ENCODE measurements at places on chromosomes 7 and 10.
A peak's percentile ranks its signal among the peaks of the same experiment; 100 is the strongest.

DNA sequence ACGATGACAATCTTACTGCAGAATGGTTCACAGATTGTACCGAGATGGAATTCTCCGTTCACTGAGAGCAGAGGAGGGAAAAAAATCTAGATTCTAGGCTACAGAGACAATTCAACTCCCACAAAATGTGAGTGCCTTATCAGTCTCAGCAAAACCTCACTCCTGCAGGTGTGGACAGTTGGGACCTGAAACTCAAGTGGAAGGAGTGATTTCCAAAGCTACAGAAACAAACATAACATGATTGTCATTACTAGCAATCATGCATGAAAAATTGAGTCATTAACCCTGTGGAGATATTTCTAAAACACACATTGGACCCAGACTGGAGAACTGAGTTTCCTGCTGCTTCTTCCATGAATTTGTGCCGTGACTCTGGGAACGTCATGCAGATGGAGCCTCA, 70.3 kb downstream of the CALML3 start:
- DNase-seq = no peak

GRCh38 chr7:32262315-32262714, 192.1 kb upstream of the PDE1C start:
- no peak for DNase-seq

DNA sequence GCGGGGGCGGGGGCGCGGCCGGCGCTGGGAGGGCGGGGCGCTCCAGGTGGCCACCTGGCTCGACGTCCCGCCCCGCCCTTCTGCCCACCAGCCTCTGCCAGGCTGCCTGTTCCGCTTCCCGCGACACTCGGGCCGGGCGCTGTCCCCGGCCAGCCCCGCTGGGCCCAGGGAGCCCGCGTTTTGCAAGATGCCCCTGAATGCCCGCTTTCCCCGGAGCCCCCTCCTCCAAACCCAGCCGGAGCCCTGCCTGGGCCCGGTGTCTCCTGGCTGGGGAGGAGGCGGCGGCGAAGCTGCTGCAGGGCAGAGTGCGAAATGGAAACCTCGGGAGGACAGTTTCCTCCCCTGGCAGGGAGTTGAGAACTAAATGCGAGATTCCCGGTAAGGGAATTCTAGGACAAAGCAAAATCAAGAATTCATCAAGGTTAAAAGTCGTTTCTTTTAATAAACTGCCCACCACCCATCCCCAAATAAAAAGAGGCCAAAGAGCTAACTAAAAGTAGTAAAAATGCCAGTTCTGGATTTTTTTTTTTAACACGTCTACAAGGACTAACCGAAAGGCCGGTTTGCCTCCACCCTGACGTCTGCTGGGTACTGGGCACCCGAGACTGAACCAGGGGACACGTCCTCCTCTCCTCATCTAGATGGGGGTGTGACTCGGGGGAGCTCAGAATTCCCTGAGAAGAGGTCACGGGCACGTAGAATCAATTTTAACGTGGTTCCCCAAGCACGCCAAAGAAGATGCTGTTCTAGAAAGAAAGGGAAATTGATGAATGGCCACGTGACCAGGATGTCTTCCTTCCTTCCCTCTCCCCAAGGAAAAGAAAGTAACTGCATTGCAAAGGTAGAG, 200.4 kb upstream of the NFE2L3 start:
- DNase-seq = no peak

GRCh38 chr7:133376514-133376913, 123.6 kb downstream of the EXOC4 start:
- DNase-seq = no peak

- no peak for DNase-seq
Observed at GRCh38 chr10:133536198-133536597, 9.0 kb downstream of the CYP2E1 start.

- no peak for DNase-seq
Observed at GRCh38 chr7:27763983-27764508, 24.1 kb downstream of the TAX1BP1 start.

GRCh38 chr10:126749015-126749655, 78.6 kb upstream of the C10orf90 start:
- DNase-seq = peak; percentile 8

GRCh38 chr10:60834401-60834800, 56.1 kb downstream of the CDK1 start:
- DNase-seq = no peak

GRCh38 chr7:127798023-127798422, 146.0 kb downstream of the SND1 start:
- no peak for DNase-seq

DNA sequence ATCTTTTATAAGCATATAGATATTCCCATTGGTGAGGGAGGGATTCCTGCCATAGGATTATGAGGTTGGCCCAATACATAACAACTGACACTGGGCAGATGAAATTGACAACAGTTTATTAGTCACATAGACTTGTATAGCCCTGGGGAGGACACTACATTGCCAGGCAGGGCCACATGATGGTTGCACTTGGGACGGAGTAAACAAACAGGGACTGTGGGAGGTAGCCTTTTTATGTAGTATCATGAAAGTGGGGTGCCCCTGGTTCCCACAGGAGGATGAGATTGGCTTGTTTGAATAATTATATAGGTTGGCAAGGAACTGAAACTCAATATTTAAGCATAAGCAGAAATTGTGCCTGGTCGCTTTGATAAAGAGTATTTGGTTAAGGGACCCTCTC, 23.5 kb downstream of the TRIM24 start:
- DNase-seq = no peak
